ENCODE measurements at places on chromosomes 13 and 19.

GRCh38 chr19:28836421-28836820, 376.5 kb downstream of the UQCRFS1 start:
- no peak for DNase-seq

GRCh38 chr19:57212109-57212508, 18.7 kb upstream of the AURKC start:
- DNase-seq, result no peak

DNA sequence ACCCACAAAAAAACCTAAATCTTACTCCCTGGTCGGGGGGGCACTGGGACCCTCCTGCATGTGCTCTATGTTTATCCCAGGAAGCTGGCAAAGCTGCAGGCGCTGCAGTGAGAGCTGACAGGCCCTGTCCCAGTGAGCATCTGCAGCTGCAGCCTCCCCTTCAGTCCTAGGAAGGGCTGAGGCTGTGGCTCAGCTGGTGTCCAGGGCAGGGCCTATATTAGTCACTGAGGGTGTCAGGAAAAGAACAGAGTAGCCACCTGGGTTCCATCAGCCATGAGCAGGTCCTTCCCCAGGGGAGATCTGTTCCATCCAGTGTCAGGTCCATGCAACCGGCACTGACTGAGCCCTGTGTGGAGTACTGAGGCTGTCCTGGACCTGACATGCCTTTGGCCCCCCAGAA, 120.5 kb downstream of the TNFRSF19 start:
- DNase-seq, result no peak

- peak; percentile 6 for DNase-seq
These were observed 80.3 kb upstream of the FRY start for GRCh38 chr13:31951215-31951678.

GRCh38 chr19:33247441-33247819, 21.8 kb upstream of the SLC7A10 start:
- DNase-seq, result no peak

- no peak for DNase-seq
These were observed 6.3 kb downstream of the SMIM24 start for GRCh38 chr19:3474010-3474409.

DNA sequence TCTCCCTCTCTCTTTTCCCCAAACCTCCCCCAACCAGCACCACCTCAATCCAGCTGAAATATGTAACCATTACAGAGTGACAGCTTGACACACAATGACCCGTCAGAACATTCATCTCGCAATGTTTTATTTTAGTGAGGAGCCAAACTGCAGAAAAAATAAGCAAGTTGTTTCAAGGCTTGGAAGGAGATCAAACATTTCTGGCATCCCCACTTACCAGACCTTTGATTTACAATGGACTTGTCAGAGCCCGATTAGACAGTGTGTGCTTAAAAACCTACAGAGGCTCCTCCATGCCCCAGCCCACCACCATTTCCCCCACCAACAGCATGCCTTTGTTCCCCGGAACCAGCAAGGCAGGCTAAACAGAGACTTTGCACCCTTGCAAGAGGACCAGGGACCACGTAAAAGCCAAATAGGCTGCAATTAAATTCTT, 382.8 kb upstream of the ZNF507 start:
- no peak for DNase-seq

GRCh38 chr19:46596008-46596407, 5.1 kb upstream of the CALM3 start:
- no peak for DNase-seq

DNA sequence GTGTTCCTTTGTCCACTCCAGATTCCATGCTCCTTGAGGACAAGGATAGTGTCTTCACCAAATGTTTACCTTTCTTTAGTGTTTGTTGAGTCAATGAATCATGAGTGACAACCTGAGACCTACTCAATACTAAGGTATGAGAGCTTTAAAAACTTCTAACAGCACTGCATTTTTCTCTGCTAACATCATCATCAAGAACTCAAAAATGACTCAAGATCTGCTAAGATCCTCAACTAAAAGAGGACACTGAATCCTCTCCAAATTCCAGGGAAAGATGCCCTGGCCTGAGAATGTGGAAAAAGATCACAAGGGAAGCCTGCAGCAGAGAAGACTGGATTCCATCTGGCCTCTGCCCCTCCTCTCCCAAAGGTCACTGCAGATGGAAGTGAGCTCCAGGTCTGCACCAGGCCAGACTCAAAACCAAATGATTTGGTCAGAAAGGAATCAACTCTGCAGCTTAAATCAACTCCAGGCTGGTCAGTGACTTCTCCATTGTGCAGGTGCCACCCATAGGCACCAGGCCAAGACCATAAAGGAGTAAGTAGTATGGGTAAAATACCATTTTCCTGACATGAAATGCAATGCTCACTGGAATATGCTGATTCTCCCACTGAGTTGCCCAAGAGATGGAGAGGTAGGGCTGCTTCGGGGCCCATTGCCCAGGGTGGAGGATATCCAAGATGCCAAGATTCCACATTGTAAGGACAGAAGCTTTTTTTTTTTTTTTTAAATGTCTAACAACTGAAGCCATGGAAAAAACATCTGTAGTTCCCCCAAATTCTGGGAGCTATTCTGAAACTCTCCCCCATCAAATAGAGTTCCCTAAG, 89.5 kb upstream of the DOCK9 start:
- no peak for DNase-seq

GRCh38 chr13:58806401-58806800, 1174.9 kb downstream of the PCDH17 start:
- no peak for DNase-seq

DNA sequence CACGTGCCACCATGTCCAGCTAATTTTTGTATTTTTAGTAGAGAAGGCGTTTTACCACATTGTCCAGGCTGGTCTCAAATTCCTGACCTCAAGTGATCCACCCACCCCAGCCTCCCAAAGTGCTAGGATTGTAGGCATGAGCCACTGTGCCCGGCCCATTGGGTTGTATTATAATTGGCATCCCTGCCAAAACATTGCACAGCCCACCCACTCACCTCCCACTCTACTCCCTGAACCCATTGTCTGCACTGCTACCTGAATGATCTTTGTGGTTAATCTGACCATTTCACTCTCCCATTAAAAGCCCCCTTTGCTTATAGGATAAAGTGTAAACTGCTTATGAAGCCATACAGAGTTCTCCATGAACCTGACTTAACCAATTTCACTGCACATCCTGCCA, 26.3 kb upstream of the KCTD12 start:
- DNase-seq, result no peak

- DNase-seq, result no peak
These were observed 7.3 kb downstream of the GPR183 start for GRCh38 chr13:99299920-99300341.

Data from stimulated activated CD8-positive, alpha-beta memory T cell treated with anti-CD3 and anti-CD28 coated beads, Interleukin-2, amount 100 ng/mL, for 1 hour (primary cell).